ENCODE measurements at places on chromosomes 4 and X.

GRCh38 chrX:123361371-123361770 is 177.3 kb downstream of the GRIA3 start:
- DNase-seq, result no peak

- no peak for DNase-seq
Observed at GRCh38 chr4:121200795-121201472, 36.8 kb upstream of the TNIP3 start.

GRCh38 chr4:88446124-88446523 is 10.8 kb upstream of the HERC5 start:
- no peak for DNase-seq

DNA sequence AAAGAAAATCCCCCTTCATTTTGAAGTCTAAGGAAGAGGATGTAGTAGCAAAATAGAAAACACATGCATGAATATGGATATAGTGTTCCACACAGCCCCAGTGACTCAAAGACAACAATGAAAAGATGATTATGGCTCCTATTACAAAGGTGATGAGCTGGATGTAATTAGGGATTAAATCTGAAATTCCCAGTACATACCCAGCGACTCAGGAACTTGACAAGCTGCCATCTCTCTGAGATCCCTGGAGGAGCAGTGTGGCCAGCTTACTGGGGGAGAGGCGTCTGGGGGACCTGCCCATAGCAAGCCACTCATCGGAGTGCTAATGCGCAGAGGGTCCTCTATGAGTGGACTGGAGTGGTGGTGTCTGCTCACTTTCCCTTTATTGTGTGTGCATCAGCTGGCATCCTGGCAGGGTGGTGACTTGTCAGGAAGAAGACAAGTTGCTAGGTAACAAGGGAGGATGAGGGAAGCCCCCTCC is 42.7 kb upstream of the MGST2 start:
- DNase-seq, result no peak
